ENCODE measurements at places on chromosomes 4 and X.

- DNase-seq = no peak
These were observed 427 bp downstream of the ZNF182 start for GRCh38 chrX:48003367-48003757.

DNA sequence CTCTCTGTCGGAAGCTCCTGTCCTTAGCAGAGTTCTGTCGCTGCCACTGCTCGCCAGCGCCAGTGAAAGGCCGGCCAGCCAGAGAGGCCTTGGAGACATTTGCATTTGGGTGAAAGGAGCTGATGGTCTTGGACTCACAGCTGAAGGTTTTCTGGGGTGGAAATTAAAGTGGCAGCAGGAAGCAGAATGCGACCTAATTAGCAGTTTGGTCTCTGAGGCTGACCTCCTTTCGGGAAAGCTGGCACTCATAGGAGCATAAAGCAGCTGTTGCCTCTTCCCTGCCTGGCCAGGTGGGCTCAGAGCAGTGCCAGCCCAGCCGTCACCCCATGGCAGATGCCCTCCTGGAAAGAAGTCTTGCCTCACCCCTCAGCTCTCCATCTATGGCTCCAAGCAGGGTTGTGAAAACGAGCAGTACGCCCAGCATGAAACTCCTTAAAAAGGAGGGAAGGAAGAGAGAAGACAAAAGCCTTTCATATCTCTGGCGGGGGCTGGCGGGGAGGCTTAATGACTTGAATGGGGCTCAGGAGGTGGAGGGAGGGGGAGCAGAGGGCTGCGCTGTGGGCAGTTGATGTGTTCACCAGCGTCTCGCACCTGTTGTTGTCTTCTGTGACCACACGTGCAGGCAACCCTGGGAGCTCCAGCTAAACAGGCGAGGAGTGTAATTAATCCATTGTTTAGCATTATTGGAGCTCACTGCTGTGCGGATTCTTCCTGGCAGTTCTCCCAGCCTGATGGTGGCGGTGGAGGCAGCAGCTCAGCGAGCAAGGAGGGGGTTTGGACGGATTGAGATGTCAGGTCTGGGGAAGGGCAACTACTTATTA is 264.0 kb downstream of the MID1IP1 start:
- no peak for DNase-seq

DNA sequence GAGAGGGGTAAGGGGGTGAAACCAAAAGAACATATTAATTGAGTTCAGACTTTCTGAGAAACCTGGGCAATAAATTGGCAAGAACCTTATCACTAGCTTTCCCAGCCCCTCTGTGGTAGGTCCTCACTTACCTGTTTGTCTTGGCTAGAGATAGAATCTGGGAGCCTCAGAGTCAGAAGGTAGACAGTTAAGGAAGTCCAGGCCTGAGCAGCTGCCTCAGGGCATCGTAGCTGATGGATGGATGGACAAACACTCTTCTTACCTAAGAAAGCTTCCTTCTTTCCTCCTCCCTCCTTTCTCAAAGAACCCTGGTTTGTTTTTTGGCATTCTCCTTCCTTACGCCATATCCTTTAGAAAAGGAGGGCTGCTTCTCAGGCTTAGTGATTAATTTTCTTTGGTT is 24.4 kb downstream of the FRAS1 start:
- no peak for DNase-seq

- DNase-seq = no peak
These were observed 33.7 kb downstream of the ANKRD17 start for GRCh38 chr4:73224886-73225285.

GRCh38 chrX:48468693-48469691 is 1.1 kb downstream of the SLC38A5 start:
- peak; percentile 30 for DNase-seq

DNA sequence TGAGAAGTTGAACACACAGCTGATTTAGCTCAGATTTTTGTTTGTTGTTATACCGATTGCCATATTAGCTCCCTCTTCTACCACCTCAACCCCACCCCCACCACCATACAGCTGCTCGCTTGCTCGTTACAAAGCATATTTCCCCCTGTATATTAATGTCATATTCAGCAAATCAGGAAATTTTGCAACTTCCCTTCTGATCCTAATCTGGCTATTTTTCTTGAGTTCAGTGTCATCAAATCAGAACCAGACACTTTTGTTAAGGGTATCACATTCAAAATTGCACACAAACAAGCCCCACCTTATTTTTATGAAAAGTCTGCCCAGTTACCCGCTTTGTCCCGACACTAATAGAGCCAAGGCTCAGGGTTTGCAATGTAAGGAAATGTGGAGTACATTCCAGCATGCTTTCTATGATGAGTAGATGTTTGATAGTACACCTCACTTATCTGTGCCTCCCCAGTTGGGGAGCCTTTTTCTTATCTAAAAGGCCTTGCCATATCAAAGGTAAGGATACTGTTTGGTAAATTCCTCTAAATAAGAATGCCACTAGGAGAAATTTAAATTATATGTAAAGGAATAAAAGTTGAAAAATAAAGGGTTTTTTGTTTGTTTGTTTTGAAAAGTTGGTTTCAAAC is 212.2 kb downstream of the CBR4 start:
- DNase-seq = no peak
